ENCODE measurements at places on chromosomes 2 and 18.

- DNase-seq = peak; percentile 69
Measured at GRCh38 chr2:188765522-188766470, 208.4 kb upstream of the COL3A1 start.

DNA sequence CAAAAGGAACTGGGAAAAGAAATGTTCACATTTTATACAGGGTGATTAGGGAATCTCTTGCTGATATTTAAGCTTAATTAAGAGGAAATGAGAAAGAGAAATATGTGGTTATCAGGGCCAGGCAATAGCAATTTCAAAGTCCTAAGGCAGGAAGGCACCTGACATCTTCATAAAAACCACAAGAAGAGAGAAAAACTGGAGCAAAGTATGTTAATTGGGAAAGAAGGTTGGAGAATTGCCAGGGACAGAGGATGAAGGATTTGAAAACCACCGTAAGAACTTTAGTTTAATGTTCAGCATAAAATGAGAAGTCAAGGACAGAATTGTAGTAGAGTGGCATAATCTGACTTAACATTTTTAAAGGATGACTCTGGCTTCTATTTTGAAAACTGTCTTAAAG lies 691.8 kb upstream of the NRXN1 start:
- DNase-seq = peak; percentile 36

DNA sequence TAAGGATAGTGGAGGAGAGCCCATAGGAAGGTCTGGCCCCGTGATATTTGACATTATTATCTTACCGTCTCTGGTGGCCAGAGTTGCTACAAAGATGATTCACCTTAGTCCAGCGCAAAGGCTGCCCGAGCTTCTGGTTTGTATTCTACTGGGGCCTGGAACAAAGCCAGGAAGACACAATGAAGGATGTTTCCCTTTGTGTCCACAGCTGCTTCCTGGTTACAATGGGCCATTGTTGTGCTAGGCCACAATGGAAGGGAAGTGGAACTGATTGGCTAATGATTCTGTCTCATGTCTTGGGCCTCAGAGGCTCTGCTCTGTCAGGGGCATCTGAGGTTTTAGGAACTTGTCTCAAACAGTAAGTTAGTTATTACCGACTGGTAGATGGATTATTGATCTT lies 132.2 kb downstream of the TDRD15 start:
- DNase-seq = peak; percentile 30

DNA sequence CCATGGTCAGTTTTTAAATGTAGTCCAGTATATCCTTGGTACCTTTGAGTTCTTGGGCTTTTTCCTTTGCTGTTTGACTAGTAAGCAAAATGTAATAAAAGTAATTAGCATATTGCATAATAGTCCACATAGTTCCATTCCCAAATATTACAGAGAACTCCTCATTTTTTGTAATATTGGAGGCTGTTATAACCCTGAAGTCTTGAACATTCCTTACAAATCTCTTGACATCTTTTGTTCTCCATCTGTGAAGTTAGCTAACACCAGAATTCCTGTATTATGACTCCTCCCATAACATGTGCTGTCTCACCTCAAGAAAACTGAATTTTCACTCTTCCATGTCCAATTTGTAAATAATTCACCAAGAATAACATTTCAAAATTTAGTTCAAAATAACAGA lies 17.1 kb downstream of the CREB1 start:
- peak; percentile 16 for DNase-seq

- no peak for DNase-seq
Measured at GRCh38 chr18:46313521-46313920, 209.3 kb downstream of the HAUS1 start.

GRCh38 chr2:195542067-195542466 lies 115.0 kb upstream of the SLC39A10 start:
- DNase-seq = no peak

DNA sequence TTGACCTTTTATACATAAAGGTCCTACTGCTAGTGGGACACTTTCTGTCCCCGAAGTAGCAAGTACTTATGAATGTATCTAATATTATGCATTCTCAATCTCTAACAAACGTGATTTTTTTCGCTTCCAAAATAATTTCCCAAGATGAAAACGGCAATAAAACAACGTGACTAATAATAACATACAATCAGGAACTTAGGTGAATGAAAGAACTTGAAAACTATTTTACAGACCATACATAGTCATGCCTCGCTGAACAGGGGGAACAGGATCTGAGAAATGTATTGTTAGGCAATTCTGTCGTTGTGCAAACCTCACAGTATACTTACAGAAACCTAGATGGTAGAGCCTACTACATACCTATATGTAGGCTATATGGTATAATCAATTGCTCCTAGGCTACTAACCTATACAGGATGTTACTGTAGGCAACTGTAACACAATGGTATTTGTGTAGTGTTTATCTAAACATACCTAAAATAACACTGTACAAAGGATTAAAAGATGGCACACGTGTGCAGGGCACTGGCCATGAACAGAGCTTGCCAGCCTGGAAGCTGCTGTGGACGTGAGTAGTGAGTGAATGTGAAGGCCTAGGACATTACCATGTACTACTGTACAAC lies 2.5 kb downstream of the RTN4 start:
- DNase-seq = peak; percentile 73

- peak; percentile 61 for DNase-seq
Measured at GRCh38 chr2:219726916-219727315, 99.5 kb downstream of the SLC4A3 start.

DNA sequence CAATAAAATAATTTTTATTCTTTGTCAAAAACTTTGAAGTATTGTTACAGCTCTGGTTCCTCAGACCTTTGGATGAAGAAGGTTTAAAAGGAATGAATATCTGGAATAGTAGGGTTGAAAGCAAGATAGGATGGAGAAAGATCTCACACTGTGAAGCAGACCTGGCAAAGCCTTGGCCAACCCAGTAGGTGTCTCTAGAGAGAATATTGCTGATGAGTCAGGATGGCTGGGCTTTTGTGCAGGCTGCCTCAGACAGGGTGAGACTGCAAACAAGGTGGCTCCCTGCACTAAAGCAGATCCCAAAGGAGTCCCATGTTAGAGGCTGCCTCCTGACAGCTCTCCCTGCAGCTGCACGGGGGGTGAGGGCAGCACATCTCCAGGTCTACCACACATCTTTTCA lies 226.0 kb upstream of the ITGA4 start:
- DNase-seq = peak; percentile 6

- peak; percentile 40 for DNase-seq
Measured at GRCh38 chr2:218217360-218218267, 625 bp downstream of the ARPC2 start.

DNA sequence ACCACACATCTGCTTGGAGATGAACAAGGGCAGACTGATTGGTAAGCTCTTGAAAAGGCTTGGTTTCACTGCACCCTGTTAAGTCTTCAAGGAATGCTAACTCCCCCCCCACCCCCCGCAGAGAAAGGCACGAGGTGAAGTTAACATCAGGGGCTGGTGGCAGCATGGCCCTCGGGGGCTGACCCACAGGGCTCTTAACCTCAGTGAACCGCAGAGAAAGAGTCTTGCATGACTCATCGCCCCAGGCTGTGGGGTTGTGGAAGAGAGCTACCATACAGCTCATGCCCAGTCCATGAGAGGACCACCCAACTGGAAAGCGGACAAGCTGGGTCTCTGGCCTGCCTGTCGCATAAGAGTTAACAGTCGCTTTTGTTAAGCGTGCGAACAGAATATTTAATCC lies 10.6 kb upstream of the CEP68 start:
- no peak for DNase-seq
